ENCODE measurements at places on chromosomes 2 and 18.

- DNase-seq: no peak
Measured at GRCh38 chr2:72080286-72081145, 67.1 kb downstream of the CYP26B1 start.

- DNase-seq: no peak
Measured at GRCh38 chr2:119405151-119405550, 26.5 kb upstream of the TMEM37 start.

DNA sequence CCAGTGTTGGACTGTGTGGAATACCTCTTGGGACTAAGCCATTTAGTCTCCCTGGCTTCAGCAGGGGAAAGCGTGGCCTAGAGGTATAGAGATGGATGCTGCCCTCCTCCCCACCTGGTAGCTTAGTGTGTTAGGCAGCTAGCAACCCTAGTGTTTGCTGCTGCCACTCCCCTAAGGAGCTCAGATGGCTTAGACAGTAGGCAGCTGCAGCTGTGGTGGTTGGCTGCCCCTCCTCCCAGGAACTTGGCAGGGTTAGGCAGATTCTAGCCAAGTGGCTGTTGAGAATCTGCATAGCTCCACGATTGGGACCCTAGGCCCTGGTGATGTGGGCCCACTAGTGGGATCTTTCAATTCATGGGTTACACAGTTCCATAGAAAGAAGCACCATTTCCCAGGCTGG, 550.4 kb upstream of the CHAC2 start:
- no peak for DNase-seq

DNA sequence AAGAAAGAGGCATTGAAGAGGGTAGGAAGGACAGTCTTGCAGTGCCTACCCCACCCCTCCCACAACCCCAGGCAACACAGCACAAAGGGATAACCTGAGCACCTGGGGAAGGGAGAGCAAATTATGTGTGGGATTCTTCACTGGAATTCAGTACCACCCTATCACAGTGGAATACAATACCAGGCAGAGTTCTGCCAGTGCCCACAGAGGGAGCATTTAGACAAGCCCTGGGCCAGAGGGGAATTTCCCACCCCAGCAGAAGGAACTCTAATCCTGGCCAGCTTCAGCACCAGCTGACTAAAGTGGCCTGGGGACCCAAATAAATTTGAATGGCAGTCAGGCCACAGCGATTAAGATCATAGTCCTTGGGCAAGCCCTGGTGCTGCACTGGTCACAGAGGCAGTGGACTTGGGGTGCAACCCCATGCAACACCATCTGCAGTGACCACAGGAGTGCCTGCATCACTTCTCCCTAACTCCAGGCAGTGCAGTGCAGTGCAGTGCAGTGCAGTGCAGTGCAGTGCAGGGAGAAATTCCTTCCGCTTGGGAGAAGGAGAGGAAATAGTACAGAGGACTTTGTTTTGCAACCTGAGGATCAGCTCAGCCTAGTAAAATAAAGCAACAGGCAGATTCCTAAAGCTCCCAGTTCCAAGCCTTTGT, 147.8 kb upstream of the SRD5A2 start:
- DNase-seq: no peak

DNA sequence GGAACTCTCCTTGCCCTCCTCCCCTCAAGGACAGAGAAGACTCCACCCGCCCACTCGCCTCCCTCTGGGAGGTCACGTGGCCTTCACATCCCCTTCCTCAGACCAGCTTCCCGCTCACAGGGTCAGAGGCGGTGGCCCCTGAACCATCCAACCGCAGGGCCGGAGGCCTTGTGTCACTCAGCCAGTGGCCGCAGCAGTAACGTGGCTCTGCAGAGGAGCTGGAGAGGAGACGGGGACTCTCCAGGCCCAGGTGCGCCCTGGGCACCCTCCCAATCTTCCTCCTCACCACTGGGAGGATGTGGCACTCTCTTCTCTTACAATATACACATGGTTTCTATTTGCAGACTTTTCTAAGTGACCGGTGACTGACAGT, 161.7 kb downstream of the TWIST2 start:
- no peak for DNase-seq

DNA sequence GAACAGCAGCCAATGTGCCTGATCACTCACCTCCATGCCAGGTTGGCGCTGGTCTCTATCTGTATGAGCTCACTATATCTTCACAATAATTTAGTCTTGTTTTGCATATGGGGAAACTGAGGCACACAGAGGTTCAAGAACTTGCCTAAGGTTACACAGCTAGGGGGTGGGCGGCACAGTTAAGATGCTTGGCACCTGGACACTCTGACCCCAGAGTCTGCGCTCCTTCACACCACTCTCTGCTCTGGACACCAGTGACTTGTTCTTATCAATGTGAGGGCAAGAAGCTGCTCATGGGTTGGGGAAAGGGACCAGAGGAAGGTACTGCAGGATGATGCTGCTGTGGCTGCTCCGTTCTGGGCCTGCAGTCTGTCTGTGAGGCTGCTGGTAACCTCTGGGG, 27.1 kb downstream of the FBLN7 start:
- DNase-seq: no peak

DNA sequence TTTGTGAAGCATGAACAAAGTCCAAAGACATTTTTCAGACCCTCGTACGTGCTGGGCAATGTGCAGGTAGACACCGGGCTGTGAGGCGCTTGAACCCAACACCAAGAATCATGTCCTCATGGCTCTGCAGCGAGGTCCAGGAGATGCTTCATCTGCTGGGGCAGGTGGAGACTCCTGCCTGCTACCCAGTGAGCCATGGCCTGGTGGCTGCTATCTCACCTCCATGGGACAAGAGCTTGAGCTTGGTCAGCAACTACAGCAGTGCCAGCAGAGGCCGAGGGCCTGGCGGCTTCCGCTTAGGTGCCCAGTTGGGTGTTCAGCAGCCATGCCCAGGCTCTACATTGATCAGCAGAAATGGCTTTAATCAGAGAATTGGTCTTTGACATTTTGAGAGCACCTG, 281.0 kb upstream of the HS6ST1 start:
- no peak for DNase-seq

- no peak for DNase-seq
Measured at GRCh38 chr2:68018727-68019126, 44.1 kb downstream of the C1D start.

- DNase-seq: peak; percentile 25
Measured at GRCh38 chr2:22355816-22356433, 1029.1 kb upstream of the KLHL29 start.

- no peak for DNase-seq
Measured at GRCh38 chr2:162069267-162069903, 4.6 kb downstream of the DPP4 start.

GRCh38 chr18:48613589-48614404, 75.0 kb downstream of the CTIF start:
- DNase-seq: no peak

GRCh38 chr2:1496359-1496821, 83.1 kb downstream of the TPO start:
- no peak for DNase-seq

DNA sequence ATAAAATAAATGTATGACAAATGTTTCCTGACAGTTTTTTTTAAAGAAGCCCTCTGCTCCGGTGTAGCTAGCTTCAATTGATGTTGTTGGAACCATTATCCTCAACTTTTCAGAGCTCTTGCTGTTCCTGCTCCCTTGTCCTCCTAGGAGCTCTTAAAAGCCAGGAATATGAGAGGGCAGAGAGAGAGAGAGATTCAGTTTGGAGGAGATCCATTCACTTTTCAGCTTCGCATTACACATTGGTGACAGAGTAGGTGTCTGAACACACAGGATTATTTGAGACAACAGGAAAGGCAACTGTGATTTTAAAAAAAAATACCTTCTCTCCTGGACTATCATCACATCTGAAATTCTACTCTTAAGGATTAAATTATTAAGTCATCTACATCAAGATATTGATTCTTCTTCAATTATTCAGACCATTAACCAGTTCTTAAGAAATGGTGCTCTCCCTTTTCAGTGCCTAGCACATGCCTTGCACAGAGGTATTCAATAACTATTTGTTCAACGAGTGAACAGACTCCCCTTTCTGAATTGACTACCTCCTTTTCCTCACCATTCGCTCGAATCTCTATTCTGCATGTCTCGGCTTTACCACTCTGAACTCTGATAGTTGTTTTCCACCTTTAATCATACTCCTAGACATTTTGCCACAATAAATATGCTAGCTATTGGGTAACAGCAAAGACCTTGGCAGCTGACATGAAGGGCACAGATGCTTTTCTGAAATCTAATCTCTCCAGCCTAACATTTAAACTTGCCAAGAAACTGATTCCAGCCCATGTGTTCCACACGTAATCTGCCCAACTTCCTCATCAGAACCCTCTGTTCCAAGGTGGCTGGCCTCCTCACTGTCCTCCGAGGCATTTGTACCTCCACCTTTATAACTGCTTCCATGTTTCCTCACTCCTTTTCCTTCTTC, 28.6 kb upstream of the SLC35F5 start:
- DNase-seq: no peak

- DNase-seq: no peak
Measured at GRCh38 chr2:238267341-238267710, 21.1 kb downstream of the PER2 start.

- DNase-seq: no peak
Measured at GRCh38 chr18:64714086-64714485, 565.2 kb upstream of the LINC00305 start.

DNA sequence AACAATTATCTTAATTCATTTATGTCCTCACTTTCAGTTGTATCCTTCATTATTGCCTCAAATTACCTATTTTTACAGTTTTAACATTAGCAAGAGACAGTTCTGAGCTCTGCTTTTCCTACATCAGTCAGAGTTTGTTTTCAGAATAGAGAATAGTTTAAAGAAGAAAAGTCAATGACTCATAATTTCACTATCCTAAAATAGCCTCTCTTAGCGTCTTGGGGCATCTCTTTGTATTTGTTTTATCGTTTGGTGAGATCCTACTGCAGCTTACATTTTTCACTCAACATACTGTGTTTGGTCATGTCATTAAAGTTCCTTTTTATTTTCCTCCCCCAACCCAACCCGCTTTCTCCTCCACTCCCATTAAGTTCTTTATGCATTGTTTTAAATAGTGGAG, 3.8 kb downstream of the SEC11C start:
- DNase-seq: no peak

DNA sequence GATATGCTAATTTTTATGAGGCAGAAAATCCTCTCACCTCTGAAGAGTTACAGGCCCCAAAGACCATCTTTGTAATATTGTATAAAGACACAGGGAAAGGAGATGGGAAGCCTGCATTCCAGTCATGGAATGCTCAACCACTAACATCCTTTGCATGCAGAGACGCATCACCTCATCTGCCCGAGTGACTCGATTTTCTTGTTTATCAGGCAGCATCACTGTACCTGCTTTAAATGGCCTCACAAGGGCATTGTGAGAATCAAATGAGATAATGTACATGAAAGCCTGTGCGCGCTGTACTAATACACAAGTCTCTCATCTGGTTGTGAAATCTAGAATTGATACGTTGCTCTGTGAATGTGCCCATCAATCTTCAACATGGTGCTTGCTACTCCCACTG, 10.2 kb upstream of the TMEM247 start:
- no peak for DNase-seq

GRCh38 chr2:99480390-99480789, 9.4 kb downstream of the REV1 start:
- DNase-seq: no peak

GRCh38 chr2:86035883-86036668, 69.6 kb downstream of the POLR1A start:
- no peak for DNase-seq

DNA sequence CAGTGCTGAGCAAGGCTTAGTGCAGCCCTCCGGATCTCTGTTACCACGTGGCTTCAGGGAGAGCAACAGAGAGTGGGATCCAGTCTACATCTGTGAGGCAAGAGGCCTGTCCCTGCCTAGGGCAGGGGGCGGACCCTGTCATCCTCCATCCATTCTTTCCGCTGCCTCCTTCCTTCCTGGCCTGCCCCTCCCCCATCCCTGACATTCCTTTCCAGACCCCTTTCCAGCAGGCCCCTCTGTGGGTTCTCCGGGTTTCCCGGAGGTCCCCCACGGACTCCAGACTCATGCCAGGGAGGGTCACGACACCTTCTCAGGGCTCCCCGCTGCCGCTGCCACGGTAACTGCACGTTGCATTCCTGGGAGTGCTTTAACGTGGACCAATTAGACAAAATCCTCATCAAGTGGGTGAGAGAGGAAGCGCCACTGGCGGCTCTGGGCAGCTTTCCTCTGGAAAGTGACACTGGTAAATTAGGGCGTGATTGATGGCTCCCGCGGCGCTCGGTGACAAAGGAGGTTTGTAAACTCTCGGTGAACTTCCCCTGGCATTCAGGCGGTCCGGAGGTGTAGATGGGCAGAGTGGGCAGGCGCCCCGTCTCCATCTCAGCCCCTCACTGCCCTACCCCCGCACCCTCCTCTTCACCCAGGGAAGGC, 11.4 kb downstream of the ATOH8 start:
- peak; percentile 72 for DNase-seq

DNA sequence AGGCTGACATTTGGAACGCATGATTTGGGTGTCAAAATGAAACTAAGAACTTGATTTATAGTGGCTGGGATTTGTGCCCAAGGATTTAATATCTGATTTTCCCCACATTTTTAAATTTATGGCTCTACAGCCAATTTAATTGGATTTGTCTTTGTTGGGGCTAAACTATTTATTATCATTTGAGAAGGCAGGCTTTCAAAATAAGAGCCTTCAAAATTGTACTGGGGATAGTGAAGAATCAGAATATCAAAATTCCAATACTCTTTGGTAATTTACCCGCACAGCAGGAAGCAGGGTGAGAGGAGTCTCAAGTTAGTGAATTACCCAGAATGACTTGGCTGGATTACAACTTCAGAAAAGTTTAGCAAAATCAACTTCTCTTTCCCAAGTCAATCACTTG, 278.1 kb downstream of the LRATD1 start:
- no peak for DNase-seq

- DNase-seq: no peak
Measured at GRCh38 chr2:98281607-98282006, 64.6 kb upstream of the CNGA3 start.

DNA sequence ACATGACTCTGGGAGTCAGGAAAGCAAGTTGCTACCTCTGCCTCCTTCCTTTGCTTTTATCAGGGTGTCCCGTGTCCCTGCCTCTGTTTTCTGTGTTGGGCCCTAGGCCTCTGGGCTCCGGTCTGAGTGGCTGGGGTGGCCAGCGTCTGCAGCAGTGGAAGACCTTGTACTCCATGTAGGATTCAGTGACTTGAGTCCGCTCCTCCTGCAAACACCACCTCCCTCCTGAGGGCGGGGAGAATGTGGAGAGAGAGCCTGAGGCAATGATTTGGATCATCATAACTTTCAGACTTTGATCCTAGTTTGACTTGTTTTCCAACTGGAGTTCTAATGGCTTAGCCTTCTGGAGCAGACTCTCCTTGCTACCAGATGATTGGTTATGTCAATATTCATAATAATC, 30.8 kb downstream of the ATP6V1C2 start:
- DNase-seq: no peak

- no peak for DNase-seq
Measured at GRCh38 chr2:98453083-98453482, 8.4 kb downstream of the INPP4A start.

- no peak for DNase-seq
Measured at GRCh38 chr18:57843386-57843785, 40.3 kb upstream of the ATP8B1 start.

DNA sequence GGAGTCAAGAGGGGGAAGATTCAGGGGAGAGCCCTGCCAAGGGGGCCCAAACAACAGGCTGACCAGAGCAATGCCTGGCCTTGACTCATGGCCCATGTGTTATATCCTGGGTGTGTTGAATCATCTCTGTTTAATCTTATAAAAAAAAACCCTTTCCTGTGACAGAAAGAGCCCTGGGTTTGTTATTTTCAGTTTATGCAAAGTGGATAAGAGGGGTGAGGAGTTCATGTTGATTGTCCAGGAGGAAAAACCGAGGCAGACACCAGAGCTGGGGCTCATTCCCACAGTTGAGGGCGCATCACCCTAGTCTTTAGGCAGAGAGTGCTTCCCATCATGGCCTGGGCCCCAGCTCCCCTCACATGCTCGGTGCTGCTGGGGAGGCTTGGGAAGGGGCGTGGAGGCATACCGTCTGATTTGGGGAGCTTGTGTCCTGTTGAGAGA, 30.9 kb upstream of the IL37 start:
- DNase-seq: no peak
